CD4-positive, alpha-beta T cell treated with Interleukin-4 for 4 hours (primary cell): ENCODE measurements at places on chromosomes 3 and 15.

- no peak for DNase-seq
These were observed 80.4 kb downstream of the SEMA5B start for GRCh38 chr3:122947196-122947595.

GRCh38 chr3:53109891-53110771 lies 20.1 kb downstream of the RFT1 start:
- peak; percentile 33 for DNase-seq

GRCh38 chr15:61225614-61226013 lies 3.5 kb downstream of the RORA start:
- no peak for DNase-seq

DNA sequence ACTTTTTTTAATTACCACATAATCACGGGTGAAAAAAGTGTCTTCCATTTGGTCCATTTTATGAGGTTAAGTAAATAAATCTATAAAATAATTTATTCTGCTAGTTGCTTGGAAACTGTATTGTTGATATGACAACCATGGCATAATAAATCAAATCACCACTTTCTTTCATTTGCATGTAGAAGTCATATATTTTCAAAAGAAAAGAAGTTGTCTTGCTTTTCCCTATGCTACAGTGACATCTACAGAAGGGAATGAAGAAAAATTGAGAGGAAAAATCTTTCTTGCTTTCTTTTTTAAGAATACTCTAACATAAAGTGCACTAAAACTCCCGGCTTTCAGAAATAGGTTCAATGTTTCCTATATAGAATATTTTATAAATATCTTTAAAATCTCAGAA lies 228.5 kb downstream of the ZBBX start:
- DNase-seq = no peak

DNA sequence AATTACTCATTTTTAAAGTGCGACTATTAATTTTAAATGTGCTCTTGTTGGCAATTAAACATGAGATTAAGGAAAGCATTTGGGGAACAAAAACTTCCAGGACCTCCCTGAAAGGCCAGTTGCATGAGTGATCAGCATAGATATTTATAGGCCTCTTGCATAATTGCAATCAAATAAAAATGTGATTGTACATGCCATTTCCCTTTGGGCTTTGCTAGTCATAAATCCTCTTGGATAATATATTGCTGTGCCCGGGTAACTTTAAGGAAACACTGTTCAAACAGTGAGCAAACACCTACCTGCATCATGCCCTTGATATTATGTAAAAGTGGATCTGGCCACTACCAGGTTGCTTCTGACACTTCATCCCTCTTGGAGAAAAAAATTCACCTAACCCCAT lies 239.1 kb downstream of the MCTP2 start:
- no peak for DNase-seq
